Substantia nigra (tissue), 51 donors: ENCODE measurements at places on chromosomes 5 and 9.

DNA sequence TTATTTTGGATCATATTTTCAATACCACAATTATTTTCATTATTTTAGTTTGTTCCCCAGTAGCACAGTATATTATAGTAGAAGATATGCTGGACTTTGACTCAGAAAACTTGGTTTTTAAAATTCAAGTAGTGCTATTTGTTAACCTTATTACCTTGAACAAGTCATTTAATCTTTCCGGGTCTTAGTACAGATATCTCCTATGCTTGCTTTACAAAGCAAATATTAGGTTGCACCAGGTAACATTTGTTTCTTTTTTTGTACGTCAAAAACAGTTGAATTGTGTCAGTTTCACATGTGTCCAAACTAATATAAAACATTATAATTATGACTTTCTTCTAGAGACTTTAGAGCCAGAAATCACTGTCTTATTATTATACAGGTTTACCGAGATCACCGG, 338.1 kb downstream of the ARL15 start:
- DNase-seq, result no peak

- no peak for DNase-seq
Observed at GRCh38 chr9:129901993-129902739, 66.9 kb downstream of the USP20 start.

DNA sequence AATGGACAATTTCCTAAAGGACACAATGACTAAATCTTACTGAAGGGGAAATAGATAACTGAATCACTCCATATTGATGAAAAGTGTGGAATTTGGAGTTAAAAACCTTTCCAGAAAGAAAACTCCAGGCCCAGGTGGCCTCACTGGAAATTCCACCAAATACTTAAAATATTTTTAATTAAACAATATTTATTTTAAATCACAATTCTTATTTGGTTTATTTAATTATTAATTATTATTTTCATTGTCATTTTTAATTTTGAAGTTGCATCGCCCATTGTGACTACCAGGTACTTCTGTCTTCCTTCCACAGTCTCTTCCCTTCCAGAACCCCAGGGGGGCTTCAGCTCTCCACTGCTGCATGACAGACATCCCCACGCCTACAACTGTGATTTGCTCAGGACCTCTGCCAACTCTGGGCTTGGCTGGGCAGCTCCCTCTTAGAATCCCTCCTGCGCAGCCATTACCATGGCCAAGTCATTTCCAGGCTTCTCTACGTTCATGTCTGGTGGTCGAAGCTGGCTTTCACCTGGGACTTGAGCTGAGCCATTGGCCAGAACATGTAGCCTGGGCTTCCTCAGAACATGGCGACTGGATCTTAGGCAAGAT, 16.4 kb upstream of the GADD45G start:
- DNase-seq, result no peak

DNA sequence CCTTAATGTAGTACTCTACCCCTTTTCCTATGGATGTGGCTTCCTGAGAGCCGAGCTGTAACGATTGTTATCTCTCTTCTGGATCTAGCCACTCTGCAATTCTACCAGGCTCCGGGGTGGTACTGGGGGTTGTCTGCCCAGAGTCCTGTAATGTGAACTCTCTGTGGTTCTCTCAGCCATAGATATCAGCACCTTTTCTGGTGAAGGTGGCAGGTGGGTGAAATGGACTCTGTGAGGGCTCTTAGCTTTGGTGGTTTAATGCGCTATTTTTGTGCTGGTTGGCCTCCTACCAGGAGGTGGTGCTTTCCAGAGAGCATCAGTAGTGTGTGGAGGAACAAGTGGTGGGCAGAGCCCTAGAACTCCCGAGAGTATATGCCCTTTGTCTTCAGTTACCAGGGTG, 122.1 kb downstream of the GABRG2 start:
- DNase-seq, result no peak

- no peak for DNase-seq
Observed at GRCh38 chr5:55104036-55104772, 1.8 kb downstream of the GZMA start.

DNA sequence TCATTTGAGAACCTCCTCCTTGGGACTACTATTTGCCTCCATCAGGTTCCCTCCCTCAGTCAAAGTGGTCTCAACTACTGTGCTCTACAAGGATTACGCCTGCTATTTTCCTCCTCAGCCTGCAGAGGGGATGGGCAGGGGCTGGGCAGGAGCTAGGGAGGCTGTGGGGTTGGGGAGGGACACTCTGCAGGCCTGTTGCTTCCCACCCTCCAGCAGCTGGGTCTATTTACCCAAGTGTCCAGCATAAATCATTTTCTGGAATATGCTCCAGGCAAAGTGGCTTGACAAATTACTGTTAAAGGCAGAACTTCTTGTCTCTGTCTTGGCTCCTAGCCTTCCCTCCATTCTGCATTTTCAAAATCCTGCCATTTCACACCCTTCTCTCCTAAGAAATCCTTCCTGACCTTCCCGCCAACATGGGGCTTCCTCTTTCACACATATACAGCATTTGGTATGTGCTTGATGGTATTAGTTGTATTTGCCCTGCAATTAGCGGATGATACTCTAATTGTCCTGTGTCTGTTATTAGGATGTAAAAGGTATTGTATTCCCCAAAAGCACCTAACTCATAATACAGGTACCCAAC, 106.7 kb downstream of the EFNA5 start:
- no peak for DNase-seq

DNA sequence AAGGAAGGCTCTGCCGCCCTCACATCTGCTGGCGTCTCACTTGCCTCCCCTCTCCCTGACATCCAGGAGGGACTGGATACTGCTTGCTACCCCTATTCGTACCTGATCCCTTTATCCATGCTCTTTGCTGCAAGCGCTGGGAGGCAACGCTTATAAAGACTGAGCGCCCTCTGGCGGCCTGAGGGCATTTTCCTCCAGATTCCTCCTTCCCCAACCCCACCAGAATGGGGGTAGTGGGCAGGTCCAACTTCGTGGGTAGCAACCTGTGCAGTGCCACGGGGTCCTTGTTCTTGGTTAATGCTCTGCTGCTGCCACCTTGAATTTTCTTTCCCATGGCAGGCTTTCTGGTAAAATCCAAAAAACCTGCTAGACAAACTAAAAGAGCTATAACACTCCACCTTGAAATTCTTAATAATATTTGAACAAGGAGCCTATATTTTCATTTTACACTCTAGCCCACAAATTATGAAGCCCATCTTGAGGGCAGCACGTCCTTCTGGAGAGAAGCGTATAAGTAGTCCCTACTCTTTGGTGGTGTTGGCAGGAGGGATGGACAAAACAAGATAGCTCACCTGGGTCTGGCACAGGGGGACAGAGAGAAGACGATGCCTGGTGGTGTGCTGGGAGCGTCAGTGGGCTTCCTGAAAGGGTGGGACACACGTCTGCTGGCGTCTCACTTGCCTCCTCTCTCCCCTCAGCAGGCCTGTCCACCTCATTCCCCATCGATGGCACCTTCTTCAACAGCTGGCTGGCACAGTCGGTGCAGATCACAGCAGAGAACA, 52.5 kb downstream of the JADE2 start:
- DNase-seq, result peak; percentile 41

DNA sequence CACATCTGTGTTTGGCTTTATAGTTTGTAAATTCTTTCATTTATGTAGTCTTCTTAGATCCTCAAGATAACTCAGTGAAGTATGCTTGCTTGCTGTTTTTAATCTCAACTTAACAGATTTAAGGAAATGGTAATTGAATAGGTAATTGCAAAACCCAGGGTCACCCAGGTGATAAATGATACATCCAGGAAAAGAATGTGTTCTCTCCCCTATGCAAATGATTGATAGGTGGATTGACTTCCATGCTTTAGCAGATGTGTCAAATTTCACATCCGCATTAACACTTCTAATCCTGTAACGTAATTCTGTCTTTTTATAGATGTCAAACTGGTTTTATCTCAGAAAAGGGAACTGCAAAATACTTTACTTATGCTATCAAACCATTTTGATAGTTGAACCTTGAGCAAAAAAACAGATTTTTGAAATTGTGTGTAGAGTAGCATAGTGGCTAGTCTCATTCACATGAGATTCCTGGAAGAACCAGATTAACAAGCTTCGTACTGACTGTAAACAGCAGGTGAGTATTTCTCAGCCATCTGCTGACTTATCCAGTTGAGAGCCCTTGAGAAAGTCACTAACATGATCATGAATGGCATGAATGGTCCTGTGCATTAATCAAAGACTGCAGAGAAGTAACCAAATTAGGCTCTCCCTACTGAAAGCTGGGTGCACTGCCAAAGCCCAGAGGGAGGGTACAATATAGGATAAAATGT, 86.7 kb upstream of the PAM start:
- no peak for DNase-seq

- no peak for DNase-seq
Observed at GRCh38 chr5:38929838-38930237, 84.0 kb downstream of the OSMR start.

DNA sequence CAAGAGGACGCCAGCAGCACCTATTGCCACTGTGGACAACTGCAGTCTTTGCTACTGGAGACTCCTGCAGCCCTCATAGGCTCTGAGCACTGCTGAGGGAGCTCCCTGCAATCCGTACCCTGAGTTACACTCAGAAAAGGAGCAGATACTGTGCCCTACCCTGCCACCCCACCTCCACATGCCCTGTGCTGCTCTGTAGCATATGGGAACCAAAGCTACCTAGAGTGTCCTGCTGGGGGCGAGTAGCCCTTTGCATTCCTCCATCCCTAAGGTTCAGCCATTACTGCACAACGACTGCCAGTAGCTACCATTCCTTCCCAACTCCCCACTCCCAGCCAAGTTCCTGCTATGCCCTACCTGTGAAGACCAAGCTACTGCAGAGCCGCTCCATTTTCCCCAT, 90.2 kb upstream of the SNCAIP start:
- no peak for DNase-seq

DNA sequence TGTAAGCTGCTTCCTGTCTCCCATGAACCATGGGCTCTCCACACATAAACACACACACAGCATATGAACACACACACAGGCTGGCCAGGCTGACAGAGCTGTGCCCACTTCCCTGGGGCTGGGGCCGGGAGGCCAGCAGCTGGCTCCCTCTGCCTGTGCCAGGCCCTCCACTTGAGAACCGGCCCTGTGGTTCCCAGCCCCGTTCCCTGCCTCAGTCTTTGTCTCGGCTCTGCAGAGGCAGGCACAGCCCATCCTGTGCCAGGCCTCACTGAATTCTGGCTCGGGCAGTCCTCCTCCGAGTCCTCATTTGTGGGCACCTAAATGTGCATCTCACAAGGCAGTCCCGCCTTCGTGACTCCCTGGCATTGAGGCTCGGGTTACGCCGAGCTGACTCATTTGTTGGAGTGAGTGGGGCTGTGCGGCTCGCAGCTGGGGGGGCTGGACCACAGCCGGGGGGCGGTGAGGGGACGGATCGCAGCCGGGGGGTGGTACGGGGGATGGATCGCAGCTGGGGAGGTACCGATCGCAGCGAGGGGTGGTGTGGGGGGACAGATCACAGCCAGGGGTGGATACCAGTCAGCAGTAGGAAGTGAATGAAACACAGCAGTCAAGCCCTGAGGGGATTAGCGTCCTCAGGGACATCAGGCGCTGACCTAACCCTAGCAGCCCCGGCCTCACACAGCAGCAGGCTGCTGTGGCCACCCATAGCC, 72.3 kb downstream of the PSMB7 start:
- peak; percentile 64 for DNase-seq

GRCh38 chr5:170006021-170006420, 25.7 kb upstream of the INSYN2B start:
- no peak for DNase-seq

GRCh38 chr9:82363198-82363597, 374.6 kb downstream of the SPATA31D1 start:
- no peak for DNase-seq

- no peak for DNase-seq
Observed at GRCh38 chr5:177483994-177484901, 10.8 kb upstream of the DBN1 start.

GRCh38 chr9:98147582-98147981, 28.6 kb upstream of the TRIM14 start:
- no peak for DNase-seq

DNA sequence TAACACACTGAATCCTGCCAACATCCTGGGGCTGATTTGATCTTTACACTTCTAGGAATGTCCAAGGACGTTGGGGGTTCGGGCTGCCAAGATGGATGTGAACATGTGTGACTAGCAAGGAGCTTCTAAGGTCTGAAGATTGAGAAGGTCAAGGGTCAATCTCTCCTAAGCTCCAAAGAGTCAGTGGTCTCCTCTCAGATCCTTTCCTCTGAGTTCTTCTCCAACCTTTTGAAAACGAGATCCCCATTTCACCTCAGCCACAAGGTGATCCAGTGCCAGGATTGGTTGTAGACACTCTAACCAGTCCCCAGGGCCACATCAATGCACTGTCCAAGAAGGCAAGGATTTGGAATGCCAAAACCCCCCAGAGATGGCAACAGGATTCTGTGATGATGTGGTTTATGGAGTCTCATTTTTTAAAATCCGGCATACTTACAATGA, 266.8 kb downstream of the NDUFS4 start:
- DNase-seq, result no peak

- no peak for DNase-seq
Observed at GRCh38 chr5:121108725-121109124, 644.6 kb downstream of the PRR16 start.

DNA sequence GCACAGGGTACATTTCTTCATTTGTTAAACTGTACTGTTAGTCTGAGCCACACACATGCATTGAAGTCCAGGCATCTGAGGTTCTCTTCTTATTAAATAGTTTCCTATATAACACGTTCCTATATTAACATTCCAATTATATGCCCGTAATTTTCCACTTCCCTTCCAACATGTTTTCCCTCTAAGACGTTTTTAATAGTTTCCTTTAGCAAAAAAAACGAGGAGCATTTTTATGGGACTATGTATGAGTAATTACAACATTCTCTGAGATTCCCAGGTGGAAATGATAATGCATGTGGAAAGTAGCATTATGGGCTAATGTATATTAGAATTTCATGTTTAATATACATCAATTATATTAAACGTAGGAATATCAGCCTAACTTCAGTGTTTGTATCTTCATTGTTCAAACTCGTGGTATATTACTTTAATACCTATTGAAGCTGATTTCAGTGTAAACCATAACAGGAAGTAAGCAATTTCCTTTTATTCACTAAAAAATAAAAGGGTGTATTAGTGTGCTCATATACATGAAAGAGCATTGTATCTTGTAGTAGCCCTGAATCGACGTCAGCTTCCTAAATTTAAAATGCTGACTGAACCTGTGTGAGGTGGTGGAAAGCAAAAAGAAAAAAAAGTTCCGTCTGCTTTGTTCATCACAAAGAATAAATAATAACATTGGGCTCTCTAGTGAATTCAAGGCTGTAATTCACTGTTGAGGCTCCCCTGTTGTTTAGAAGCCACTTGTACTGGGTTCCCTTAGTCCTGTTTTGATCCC, 11.3 kb downstream of the SMARCA2 start:
- DNase-seq, result no peak

DNA sequence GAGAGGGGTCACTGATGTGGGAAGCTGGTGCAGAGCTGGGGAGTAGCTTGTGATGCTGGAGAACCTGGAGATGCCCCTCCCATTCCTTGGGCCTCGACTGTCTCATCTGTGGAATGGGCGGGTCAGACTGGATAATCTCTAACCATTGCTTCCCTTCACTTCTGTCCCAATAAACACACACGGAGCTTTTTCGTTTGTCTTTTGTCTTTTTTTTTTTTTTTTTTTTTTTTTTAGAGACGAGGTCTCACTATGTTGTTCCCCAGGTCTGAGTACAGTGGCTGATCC, 36.5 kb downstream of the ALG2 start:
- no peak for DNase-seq
